ENCODE measurements at places on chromosomes 3 and 15.

DNA sequence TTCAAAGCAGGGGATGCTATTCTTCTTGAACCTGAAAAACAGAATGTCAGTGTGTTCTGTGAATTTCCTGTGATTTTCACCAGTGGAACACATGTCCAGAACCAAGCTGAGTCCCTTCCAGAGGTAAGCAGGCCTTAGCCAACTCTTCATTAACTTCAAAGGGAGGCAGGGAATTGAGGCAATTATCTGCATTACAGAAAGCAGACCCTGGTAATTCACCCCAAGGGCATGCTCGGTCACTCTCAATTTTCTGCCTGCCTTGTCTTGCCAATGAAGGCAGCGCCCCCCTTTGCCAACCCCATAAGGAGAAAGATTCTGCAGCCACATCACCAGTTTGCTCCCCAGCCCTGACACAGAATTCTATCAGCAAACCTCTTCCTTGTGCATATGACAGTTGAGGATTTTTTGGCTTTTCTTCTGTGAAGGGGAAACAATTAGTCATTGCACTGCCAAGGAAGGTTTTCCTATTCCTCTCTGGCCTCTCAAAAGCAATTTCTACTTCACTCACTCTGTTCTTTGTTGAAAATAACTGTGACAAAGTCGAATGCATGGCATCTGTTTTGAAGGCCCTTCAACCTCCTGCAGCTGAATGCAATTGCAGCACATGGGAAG is 85.3 kb downstream of the HHLA2 start:
- DNase-seq: no peak

DNA sequence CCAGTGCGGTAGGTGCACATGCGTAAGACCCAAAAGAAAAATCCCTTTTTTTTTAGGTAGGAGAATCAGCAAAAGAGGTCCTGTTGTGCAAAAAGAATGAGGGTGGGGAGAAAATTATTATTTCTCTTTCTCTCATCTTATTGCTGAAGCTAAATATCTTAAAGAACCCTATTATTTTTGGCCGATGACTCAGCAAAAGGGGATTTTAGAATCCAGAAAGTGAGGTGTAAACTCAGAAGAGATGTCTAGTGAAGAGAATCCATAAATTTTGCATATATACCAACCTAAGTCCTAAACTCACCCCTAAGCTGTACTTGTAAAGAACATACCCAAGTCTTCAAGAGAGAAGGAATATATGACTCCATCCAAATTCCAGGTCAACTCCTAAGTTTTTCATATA is 386.3 kb upstream of the ZNF717 start:
- no peak for DNase-seq

- no peak for DNase-seq
Observed at GRCh38 chr3:178971614-178972013, 100.0 kb downstream of the ZMAT3 start.

GRCh38 chr15:58444056-58444455 is 12.3 kb downstream of the LIPC start:
- DNase-seq: no peak

- no peak for DNase-seq
Observed at GRCh38 chr15:60758961-60759729, 280.2 kb upstream of the ICE2 start.
